LHCN-M2 (cell line): ENCODE measurements at places on chromosomes 2 and 18. TPM values are rescaled to one million over a fixed set of nuclear protein-coding genes. Genes with fewer than 3 reads are reported as not detected.

DNA sequence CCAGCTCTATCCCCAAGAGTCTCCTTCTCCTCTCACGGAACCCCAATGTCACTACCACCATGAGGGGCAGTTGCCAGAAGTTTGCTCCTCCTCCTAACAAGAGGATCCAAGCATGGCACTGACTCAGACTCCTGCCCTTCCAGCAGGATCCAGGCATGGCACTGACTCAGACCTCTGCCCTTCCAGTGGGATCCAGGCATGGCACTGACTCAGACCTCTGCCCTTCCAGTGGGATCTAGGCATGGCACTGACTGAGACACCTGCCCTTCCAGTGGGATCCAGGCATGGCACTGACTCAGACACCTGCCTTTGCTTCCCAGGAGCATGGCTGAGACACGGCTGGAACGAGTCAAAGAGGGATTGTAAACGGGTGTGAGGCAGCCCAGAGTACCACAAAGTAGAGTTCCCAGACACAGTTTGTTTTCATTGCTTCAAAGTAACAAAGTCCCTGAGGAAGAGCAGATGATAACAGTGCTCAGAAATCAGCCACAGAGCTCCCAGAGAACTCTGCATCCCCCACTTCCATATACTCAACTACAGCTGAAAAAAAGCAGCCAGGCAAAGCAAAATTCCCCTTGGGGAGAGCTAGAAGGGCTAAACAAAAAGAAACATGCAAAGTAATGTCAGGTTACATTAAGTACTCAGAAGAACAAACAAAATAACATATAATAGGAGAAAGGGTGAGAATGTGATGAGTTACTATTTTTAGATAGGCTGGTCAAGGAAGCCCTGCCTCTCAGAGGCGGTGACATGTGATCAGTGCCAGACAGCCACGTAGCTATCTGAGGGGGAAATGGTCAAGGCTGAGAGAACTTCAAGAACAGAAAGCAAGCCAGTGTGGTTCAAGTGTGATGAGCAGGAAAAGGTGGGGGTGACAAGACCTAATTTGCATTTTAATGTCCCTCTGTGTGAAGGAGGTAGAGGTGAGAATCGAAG lies 3.0 kb downstream of the BUB1 start:
- peak; percentile 81 for DNase-seq

B3GNT7 gene
- not detected in 2 replicates for total RNA-seq

DNA sequence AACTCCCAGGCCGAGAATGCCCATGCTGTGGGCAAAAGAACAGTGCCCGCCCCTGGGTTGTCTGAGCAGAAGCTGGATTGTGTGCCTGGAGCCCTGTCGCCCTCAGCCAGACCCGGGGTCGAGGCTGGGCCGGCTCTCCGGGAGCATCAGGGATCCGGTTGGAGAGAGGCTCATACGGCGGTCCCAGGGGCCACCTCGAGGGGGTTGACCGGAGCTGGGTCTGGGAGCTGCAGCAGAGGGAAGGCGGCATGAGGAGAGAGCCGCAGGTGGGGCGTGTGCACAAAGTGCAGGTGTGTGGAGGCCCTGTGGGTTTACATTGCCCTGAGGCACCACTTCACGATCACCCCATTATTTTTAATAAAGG lies 39.5 kb downstream of the MBP start:
- no peak for DNase-seq

CAVIN2 gene
- total RNA-seq = 388 and 506 TPM in 2 replicates

NTSR2 gene
- not detected in 2 replicates for total RNA-seq

DNA sequence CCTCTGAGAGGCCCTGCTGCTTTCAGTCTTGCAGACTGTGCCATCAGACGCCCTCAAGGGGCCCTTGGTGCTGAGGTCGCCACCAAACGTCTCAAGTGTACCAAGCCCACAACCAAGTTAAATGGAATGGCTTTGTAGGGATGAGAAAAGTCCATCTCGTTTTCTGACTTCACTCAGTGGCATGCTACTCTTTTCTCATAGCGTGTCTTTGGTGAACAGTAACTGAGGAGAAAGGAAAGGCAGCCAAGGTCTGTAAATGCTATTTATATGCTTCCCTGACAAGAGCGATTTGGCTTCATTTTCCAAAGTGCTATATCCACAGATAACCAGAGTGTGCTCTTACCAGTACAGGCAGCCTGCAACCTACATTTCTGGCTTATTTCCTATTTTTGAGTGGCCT lies 123.0 kb downstream of the MTX2 start:
- no peak for DNase-seq

DNA sequence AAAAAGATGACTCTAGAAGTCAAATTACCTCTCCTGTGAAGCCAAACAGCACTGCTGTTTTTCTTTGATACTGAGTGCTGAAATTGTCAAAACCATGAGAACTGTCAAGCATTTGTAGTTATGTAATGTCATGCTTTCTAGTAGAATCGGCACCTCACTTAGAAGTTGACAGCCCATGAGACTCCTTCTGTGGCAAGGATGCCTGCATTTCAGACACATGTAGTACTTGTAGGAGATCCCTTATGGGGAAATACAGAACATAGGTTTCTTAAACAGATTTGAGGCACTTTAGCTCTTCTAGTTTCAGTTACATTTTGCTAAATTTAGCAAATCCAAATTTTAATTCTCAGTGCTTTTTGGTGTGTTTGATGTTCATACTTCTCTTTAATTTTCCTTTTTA lies 15.7 kb downstream of the ZNF407 start:
- DNase-seq = no peak

GRCh38 chr2:222358876-222359275 lies 60.1 kb upstream of the PAX3 start:
- peak; percentile 7 for DNase-seq

DNA sequence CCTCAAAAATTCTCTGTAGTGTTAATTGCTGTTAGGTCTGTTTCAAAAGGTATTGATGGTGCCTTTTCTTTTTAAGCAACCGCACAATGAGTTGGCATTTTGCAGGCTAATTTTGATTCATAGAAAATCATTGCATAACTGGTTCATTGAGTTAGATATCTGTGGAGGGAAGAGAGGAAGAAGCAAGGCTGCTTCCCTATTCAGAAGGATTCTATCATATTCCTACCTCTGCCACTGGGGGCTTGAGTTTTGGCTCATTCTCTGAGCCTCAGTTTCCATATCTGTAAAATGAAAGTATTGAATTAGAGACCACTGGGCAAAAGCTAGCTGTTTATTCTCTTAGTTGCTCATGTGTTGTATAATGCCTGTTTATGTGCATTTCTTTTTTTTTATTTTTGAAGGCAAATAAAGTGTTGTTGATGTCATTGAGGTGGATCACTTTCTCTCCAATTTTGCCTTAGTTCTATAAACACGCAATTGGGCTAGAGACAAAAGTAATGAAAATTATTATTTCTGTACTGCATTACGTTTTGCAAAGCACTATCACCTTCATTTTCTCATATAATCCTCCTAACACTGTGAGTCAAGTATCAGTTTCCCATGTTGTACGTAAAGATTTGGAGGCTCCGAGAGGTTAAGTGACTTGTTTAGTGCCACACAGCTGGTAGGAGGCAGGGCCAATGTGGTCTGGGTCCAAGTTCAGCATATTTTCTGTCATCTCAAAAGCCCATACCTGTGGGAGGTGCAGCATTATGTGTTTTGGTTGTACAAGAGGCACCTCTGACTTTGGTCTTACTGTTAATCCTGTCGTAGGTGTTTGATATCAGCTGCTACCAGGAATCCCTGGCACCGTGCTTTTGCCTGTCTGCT lies 5.9 kb downstream of the TRIB2 start:
- no peak for DNase-seq

- DNase-seq = no peak
Measured at GRCh38 chr2:47277187-47277586, 122.1 kb upstream of the STPG4 start.

- no peak for DNase-seq
Measured at GRCh38 chr18:7755753-7756475, 188.8 kb downstream of the PTPRM start.

UGT1A4 gene
- total RNA-seq = not detected in 2 replicates

HJURP gene
- 123 and 124 TPM in 2 replicates for total RNA-seq

BMP10 gene
- not detected in 2 replicates for total RNA-seq

DNA sequence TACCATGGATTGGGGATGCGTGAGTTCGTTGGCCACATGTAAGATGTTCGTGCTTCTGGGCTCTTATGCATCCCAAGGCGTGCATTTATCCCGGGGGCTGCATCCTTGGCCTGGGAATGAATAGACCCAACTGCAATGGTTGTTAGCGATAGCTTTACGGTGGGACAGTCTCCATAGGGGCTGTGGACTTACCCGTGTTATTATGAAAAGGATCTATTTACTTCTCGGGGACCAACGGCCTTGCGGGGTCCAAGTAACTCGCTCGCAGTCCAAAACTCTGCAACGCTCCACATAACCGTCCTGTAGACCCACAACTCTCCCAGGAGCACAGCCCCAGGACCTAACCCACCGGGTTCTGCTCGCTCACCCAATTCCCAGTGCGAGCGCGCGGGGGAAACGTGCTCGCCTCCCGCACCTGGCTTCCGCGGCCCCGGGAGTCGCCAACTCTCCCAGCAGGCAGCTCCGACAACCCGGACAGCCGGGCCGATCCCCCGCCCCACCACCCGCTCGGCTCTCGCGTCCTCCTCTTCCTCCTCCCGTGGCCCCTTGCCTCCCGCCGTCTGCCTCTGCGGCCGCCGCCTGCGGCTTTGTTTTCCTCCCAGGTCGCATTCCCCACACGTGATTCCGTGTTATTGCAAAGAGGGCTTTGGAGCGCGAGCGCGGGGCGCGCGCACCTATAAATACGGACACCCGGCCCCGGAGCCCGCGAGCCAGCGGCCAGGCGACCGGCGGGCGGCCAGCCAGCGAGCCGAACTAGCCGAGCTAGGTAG lies at the start of gene CABLES1:
CABLES1 (plus strand) TSS at position 706 of the 770 bp plus-strand sequence. CDS start 278 bp downstream, outside the sequence.
- DNase-seq = peak; percentile 56

DNA sequence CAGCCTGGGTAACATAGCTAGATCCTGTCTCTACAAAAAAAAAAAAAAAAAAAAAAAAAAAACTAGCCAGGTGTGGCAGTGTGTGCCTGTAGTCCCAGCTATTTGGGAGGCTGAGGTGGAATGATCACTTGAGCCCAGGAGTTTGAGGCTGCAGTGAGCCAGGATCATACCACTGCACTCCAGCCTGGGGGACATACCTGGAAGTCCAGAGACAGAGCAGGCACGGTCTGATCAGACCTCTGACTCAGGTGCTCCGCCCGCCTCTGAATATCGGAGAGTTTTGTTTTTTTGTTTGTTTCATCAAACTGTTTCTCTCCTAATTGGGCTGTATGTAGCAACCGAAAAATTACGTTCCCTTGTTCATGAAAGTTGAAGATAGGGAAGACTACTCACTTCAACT lies 49.2 kb downstream of the RASGRP3 start:
- no peak for DNase-seq

KCNG2 gene
- total RNA-seq = 0.06 and 0.13 TPM in 2 replicates

- DNase-seq = no peak
Measured at GRCh38 chr2:178317811-178318210, 123.5 kb downstream of the OSBPL6 start.

RNF152 gene
- total RNA-seq = 0.51 and 0.63 TPM in 2 replicates
